ENCODE measurements at places on chromosomes 12 and 14.

DNA sequence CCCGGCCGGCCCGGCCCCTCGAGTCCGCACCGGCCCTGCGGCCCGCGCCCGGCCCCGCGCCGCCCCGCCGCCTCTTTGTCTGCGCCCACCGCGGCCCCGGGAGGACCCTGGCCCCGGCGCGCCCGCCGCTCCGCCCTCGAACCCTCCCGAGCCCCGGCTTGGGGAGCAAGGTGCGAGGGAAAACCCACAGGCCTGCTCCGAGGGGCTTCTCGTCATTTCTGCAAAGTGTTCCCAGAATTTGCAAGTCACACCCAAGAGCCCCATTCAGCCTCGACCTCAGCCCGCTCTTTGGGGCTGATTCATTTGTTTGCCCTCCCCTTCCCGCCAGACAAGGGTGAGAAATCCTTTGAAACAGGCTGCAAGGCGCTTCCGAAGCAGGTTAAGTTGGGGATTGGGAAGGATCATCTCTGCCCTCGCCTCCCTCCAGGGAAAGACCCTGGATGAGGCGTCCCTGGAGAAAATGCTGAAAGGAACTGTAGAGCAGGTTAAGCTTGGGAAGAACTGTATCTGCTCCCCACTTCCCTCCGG lies 325 bp upstream of the CLIP1 start:
- DNase-seq, result no peak

GRCh38 chr14:93012951-93013719 lies 90.2 kb downstream of the CHGA start:
- DNase-seq, result no peak

- DNase-seq, result no peak
These were observed 209.0 kb upstream of the PLEKHG7 start for GRCh38 chr12:92493816-92494215.

- DNase-seq, result no peak
These were observed 21.9 kb upstream of the PPP2R5C start for GRCh38 chr14:101739446-101740141.

DNA sequence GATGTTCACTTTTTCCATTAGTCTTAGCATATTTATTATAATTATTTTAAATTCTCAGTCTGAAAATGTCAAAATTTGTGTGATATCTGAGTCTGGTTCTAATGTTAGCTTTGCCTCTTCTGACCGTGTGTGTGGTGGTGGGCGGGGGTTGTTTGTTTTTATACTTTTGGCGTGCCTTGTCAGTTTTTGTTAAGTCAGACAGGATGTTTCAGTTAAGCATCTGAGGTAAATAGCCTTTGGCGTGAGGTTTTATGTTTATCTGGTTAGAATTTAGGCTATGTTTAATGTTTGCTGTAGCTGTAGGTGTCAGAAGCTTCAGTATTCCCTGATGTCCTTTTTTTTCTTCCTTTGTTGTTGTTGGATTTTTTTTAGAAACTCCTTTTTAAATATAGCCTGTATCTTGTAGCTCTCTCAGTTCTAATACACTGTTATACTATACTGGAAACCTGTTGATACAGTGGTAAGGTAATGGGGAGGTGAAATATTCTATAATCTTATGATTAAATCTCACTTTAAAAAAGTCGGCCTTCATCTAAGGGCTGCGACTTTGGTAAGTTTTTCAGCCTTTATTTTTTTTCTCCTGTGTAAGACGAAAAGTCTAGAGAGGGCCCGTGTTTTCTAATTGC lies 111.6 kb downstream of the SCAF11 start:
- no peak for DNase-seq

Data from right renal cortex interstitium (tissue), 3 donors.